RKO (cell line): ENCODE measurements at places on chromosomes 7 and 10.

DNA sequence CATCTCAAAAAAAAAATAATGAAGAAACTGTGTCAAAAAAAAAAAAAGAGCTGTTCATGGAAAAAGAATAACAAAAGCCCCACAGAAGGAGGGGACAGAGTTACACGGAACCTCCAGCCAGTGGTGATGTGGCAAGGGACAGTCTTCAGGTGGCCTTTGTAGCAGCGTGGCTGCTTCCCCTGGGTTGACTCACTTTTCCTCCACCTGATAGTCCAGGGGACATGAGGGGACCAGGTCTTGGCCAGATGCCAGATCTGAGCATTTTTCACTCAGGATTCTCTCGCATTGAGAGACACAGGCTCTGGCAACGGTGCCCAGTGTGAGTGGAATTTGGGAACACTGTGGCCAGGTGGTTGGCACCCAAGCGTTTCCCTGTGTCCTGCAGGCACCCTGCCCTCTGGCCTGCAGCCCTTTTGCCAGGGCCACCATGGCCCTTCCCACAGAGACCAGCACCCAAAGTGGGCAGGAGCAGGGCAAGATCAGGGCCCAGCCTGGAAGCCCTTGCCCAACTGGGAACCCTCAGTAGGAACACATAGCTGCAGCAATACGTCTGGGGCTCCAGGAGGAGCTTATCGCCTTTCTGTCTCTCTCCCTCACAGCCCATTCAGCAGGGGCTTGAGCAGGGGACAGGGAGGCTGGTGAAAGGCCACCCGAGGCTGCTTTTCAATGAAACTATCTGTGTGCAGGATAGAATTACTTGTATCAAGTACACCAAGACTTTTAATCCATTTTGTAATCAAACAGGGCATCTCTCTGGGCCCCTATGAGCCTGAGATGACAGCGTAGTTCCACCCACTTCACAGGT is 159.1 kb downstream of the UBE2H start:
- no peak for DNase-seq

- no peak for DNase-seq
Measured at GRCh38 chr10:75440271-75440793, 8.9 kb downstream of the LRMDA start.

- no peak for DNase-seq
Measured at GRCh38 chr7:73719806-73720169, 319 bp upstream of the STX1A start.

DNA sequence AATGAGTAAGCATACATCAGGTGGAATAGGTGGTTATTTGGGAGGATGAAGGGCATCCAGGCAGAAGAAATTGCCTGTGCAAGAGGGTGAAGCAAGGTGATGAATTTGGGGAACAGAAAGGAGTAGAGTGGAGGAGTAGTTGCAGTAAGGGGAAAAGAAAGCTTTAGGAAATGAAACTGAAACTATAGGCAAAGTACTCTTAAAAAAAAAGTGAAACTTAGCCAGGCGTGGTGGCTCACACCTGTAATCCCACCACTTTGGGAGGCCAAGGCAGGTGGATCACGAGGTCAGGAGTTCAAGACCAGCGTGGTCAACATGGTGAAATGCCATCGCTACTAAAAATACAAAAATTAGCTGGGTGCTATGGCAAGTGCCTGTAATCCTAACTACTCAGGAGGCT is 17.6 kb downstream of the NUP205 start:
- no peak for DNase-seq

- no peak for DNase-seq
Measured at GRCh38 chr10:121788115-121788514, 139.7 kb downstream of the ATE1 start.

GRCh38 chr7:76054123-76055120 is 6.5 kb downstream of the MDH2 start:
- no peak for DNase-seq

GRCh38 chr10:6275022-6275997 is 72.6 kb downstream of the PFKFB3 start:
- peak; percentile 100 for DNase-seq

- no peak for DNase-seq
Measured at GRCh38 chr10:46048152-46048551, 2.1 kb upstream of the MSMB start.

DNA sequence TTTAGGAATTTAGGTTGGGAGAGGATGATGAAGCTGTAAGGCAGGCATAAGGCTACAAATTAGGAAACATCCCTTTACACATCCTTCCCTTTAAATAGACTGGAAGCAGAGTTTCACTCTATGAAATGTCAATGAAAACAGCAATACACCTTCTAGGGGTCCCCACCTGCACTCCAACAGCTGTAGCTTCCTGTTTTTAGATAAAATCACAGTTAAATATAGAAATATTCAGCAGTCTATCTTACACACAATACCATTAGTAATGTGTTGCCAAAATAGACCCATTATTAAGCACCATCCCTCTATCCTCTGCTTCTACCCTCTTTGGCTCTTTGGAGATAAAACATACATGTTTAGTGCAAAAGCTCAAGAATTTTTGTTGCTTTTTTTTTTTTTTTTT is 237.4 kb downstream of the PCLO start:
- no peak for DNase-seq

DNA sequence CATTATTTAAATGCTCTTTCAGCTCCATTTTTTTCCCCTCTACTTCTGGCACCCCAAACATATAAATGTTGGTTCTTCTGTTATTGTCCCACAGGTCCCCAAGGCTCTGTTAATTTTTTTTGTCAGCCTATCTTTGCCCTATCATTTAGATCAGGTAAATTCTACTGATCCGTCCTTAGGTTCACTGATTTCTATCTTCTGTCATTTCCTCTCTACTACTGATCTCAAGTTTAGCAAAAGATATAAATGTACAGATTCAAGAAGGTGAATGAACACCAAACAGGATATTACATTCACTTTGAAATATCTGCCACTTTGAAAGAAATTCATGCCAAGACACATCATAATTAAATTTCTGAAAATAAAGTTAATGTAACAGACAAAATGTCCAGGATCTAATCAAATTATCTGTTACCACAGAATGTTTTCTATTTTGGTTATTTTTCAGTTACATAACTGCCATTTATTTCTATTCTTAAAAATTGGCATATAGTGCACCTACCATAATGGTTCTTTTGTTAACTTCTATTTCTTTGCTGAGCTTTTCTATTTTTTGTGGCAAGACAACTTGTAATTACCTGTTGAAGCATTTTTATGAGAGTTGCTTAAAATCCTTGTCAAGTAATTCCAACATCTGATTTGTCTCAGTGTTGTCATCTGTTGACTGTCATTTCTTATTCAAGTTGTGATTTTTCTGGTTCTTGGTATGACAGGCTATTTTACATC is 12.1 kb upstream of the CUBN start:
- DNase-seq: no peak

- no peak for DNase-seq
Measured at GRCh38 chr7:51455948-51456347, 139.3 kb upstream of the COBL start.

DNA sequence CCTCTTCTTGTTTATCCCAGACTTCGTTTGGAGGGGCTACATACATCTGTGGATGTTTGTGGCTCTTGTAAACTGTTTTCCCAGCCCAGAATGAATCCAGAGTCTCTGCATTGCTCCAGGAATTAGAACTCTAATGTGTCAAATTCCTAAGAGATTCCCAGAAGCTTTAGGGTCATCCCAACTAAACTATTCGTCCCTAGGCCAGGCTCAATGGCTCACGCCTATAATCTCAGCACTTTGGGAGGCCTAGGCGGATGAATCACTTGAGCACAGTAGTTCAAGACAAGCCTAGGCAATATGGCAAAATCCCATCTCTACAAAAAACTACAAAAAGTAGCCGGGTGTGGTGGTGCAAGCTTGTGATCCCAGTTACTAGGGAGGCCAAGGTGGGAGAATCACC is 28.5 kb downstream of the ARHGAP19 start:
- no peak for DNase-seq

DNA sequence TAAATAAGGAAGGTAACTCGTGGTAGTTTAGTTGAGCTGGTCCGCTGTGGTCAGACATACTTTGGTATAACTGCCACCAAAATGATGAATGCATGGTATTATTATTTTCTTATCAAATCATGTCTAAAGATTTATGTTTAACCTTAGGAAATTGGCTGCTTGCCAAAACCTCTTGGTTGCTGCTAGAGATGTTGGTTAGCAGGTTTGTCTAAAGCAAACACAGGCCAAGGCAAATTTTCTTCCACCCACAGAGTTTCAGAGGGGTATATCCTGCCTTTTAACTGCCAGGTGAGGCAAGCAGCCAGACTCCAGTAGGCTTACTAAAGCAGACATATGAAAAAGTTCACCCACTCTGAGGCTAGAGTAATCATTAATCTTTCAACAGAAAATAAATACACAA is 101.4 kb downstream of the SEMA3E start:
- DNase-seq: no peak

GRCh38 chr10:70038923-70039322 is 13.7 kb upstream of the MACROH2A2 start:
- no peak for DNase-seq

- no peak for DNase-seq
Measured at GRCh38 chr7:16785846-16786245, 19.0 kb downstream of the AGR2 start.

DNA sequence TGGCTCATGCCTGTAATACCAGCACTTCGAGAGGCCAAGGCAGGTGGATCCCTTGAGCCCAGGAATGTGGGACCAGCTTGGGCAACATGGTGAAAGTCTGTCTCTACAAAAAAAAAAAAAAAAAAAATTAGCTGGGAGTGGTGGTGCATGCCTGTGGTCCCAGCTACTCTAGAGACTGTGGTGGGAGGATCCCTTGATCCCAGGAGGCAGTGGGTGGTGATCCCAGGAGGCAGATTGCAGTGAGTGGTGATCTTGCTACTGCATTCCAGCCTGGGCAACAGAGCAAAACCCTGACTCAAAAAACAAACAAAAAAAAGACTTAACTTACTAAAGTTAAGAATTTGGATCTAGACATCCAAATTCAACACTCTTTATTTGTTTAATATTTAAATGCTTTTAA is 10.2 kb upstream of the ADO start:
- no peak for DNase-seq

- no peak for DNase-seq
Measured at GRCh38 chr10:85151506-85151905, 823.1 kb downstream of the CCSER2 start.

- DNase-seq: peak; percentile 79
Measured at GRCh38 chr10:101018600-101019439, 12.1 kb downstream of the PDZD7 start.
